ENCODE measurements at places on chromosomes 11 and 22.

DNA sequence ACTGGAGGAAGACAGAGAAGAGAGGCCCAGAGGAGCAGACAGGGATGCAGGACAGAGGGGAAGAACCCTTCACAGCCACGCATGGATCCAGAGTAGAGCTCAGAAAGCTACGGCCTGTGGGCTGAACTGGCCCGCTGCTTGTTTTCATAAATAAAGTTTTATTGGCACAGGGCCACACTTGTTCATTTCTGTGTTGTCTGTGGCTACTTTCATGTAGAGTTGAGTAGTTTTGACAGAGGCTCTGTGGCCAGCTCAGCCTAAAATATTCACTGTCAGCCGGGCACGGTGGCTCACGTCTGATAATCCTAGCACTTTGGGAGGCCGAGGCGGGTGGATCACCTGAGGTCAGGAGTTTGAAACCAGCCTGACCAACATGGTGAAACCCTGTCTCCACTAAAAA lies 26.2 kb upstream of the GAL start:
- DNase-seq = no peak

GRCh38 chr11:32478277-32478731 lies 43.0 kb upstream of the WT1 start:
- no peak for DNase-seq

- no peak for DNase-seq
Observed at GRCh38 chr11:65362320-65362931, 7.9 kb downstream of the TIGD3 start.

DNA sequence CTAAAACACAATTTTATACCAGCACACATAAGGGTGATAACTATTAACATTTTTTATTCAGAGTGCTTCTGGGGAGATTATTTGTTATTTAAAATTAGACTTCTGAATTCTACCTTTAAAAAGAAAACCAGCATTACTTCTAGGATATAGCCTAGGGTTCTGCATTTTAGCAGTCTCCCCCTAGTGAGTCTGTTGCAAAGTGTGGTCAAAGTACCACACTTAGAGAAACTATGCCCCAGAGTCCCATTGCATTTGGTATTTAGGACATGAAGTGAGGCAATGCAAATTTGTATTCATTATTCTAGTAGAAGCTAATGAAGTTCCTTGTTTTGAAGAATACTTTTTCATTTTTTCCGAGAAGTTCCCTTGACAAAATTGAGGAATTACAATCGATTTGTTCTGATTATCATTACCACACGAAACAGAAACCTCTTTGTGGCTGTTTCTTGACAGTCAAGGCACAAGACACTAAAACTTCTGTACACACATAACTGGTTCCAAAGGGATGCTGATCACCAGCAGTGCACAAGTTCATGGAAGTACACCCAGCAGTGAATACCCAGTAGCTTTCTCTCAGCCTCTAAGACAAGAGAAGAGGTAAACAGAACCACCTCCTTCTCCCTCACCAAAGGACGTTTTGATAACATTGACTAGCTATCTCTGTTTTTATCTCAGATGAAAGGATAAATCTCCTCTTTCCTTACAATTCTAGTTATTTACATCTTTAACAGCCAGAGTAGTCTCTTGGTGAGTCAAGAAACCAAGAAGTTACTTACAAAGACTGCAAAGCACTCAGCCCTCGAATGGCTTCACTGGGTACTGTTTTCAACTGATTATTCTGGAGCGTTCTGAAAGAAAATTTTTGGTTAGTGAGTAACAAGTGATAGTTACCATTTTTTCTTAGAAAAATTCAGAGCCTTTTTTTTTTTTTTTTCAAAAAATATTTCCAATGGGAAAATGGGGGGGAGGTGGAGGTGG lies 27.6 kb upstream of the CCDC34 start:
- DNase-seq = no peak

DNA sequence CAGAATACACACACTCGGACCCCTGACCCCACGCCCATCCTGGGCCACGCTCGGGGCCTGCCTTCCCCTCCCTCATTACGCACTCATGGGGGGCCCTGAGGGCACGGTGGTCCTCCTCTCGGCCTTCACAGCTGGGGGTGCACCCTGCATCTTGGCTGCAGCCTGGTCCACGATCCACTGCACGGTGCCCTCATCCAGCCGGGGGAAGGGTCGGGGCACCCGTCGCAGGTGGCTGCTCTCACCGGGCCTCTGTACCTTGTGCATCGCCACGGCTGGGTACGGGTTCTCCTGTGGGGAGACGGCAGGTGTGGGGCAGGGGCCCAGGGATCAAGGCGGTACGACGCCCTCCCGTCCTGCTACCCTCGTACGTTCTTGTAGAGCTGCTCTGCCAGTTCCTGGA lies 10.4 kb downstream of the SBF1 start:
- DNase-seq = no peak

DNA sequence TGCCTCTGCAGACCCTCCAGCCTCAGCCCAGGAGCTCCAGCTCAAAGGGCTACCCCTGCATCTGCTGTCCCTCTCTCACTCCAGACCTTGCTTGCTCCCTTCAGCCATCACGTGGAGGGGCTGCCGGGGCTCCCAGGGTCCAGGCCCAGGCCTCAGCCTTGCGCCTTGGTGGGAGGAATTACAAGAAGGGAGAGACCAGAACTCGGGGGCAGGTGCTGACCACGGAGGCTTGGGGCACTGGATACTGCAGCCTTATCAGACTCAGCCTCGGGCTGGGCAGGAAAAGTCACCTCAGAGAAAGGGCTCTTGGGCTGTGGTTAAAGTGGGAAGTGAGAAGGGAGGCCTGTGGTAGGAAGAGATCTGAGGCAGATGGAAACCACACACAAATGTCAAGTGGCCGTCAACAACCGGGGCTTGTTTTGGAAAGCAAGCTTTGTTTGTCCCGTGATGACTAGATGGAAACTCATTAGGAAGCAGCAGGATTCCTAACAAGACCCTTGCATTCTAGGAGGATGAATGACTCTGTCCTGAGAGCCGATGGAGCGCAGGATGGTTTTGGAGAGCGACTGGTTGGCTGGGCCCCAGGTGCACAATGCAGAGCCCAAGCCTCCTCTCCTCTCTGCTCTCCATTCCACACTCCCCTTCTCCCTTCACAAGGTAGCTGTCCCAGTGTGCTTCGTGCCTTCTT lies 1321.7 kb downstream of the TBC1D22A start:
- DNase-seq = no peak
